ENCODE measurements at places on chromosomes 4 and X.

- DNase-seq, result peak; percentile 55
Measured at GRCh38 chr4:151772274-151772673, 11.5 kb upstream of the GATB start.

GRCh38 chrX:46325312-46325877, 219.8 kb downstream of the ZNF674 start:
- no peak for DNase-seq

- no peak for DNase-seq
Measured at GRCh38 chrX:128460835-128461234, 408.6 kb upstream of the ACTRT1 start.

DNA sequence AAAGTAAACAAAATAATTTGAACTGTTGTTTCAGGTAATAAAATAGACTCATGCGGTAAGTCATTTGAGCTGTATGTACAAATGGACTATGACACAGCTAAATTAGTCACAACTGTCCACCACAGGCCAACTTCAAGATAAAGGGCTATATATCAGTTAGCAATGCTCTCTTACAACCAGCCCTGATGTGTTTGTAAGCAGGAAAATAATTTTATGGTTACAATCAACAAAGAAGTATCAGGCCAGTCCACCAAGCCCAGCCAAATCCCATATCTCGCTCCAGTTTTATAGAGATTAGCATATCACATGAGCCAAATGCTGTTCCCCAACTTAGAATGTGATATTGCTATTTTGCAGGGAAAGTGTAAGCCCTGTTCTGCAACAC, 511 bp upstream of the DUSP21 start:
- DNase-seq, result no peak

DNA sequence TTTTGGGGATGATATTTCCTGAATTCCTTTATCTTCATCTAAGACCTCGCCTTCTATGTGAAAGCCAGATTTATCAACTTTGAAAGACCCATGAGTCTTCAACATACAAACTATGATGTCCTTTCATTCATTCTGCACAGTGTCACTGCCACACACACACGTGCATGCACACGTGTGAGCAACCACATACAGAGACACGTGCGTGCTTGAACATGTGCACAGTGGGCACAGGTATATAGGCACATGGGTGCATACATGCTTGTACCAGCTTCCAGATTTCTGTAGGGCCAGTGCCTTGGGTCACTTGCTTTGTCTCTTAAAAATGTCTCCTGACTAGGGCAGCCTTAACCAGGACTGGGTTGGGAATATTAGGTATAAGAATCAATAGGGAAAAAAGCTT, 49.1 kb upstream of the RBPJ start:
- no peak for DNase-seq

DNA sequence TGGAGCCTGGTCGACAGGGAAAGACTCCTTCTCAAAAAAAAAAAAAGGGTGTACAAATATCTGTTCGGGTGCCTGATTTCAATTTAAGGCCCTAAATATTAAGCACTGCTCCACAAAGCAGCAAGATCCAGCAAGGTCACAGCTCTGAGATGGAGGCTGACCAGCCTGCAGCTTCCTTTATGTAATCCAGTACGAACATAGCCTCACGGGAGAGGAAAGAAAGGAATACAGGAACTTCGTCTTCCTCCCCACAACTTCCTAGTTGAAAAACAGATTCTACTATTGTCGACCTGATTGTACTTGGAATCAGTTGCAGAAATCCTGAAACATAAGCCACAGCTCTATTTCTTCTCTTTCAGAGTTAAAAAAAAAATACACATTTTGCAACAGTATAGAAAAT, 53.5 kb upstream of the TBC1D9 start:
- DNase-seq, result no peak

DNA sequence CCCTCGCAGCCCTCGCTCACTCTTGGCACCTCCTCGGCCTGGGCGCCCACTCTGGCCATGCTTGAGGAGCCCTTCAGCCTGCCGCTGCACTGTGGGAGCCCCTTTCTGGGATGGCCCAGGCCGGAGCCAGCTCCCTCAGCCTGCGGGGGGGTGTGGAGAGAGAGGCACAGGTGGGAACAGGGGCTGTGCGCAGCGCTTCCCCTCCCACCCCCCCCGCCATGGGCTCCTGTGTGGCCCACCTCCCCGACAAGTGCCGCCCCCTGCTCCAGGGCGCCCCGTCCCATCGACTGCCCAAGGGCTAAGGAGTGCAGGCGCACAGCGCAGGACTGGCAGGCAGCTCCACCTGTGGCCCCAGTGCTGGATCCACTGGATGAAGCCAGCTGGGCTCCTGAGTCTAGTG, 220.2 kb downstream of the STPG2 start:
- DNase-seq, result no peak

DNA sequence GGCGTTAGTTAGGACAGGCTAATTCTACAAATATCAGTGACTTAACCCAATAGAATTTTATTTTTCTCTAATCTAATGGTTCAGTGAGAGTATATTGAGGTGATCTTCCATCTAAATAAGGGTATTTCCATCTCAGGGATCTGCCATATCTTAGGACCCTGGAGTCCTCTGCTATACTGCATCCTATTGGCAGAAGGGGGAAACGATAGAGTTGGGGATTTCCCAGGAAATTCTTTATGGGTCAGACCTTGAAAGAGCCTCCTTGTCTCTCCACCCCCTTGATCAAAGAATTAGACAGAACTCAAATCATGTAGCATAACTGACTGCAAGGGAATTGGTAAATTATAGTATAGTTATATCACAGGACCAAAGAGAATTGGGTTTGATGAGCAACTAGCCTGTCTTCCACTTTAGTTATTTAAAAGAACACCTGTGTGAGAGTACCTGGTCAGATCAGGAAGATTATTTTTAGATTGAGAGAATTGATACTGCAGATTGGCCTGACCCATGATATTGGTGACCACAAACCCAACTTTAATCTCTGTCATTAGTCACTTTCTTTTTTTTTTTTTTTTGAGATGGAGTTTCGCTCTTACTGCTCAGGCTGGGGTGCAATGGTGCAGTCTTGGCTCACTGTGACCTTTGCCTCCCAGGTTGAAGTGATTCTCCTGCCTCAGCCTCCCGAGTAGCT, 25.6 kb downstream of the SMARCA5 start:
- no peak for DNase-seq

GRCh38 chrX:151695583-151696340, 504 bp downstream of the PRRG3 start:
- DNase-seq, result no peak

- peak; percentile 23 for DNase-seq
Measured at GRCh38 chr4:40193016-40193571, 3.7 kb upstream of the RHOH start.

- DNase-seq, result no peak
Measured at GRCh38 chr4:155445306-155445705, 68.5 kb upstream of the MAP9 start.

DNA sequence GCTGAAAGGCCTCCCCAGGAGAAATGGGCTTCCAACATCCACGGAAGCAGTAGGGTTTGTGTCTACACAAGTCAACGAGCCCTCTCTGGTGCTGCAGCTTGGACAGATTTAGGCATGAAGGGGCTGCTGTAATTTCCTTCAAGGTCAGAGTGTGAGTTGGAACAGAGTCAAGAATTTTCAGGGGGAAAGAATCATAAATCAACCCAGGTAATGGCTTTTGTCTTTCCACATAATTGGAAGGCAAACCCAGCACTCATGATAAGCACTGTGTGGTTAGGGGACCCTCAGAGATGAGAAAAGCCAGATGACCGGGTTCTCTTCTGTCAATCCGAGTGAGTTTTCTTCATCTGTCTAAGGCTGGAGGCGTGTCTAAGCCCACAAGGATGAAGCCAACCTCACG, 78.6 kb upstream of the MXRA5 start:
- no peak for DNase-seq

DNA sequence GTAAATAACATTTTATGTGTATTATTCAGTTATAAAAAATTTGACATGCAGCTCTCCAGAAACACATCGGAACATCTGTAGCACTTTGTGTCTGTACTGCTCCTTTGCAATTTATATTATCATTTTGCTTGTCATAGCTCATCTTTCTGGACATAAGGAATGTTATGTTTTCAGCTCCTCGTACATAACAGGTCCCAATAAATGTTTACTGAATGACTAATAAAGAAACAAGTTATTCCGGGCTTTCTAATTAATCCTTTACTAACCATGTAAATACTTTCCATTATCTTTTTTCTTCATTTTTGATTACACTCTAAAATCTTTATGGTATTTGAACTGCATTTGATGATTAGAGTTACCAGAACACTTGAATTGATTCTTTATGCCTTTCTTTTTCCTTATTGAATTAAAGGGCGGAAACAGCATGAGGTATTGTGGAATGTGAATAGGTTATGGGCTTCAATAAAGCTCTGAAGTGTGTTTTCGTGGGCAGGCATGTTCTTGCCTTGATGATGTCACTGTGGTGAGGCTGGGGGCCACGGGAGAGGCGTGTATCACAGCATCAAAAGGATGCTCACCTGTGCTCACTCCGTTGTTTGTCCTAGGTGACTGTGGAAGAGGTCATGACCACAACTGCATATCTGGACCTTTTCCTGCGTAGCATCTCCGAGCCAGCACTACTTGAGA, 131.6 kb downstream of the GATB start:
- DNase-seq, result no peak

DNA sequence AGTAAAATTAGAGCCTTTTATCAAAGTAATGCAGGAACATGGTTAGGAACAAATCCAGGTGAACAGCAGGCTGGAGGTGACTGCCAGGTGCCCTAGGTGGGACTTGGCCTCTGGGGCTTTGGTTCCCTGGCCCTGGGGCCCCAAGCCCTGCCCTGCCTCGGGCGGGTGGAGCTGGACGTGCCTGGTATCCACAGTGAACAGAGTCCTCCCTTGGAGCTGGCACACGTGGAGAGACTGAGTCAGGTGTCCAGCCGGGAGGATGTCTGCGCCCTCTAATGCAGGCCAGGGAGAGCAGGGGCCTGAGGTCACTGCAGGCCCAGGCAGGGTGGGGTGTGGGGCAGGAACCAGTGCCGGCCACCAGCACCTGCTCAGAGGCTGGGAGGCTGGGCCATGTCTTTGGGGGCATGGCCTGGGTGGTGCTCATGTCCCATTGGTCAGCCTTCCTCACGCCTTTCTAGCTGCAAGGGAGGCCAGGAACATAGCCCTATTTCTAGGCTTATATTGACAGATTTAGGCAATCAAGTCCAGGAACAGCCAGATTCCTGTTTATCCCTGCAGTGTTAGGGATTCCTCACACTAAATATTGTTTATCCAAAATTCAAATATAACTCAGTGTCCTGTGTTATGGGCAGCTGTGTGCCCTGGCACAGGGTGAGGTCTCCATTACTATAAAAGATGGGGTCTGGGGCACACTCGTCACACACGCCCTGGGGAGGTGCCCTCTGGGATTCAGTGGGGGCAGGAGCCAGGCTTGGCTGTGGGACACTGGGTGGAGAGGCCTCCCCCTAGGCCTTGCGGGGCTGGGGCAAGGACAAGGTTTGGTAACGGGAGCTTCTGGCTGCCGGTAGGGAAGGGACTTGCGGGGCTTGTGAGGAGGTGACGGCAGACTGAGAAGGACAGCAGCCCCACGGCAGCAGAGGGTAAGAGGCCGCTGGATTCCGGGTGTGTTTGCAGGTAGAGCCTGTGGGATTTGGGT, 14.3 kb upstream of the NAT8L start:
- no peak for DNase-seq

DNA sequence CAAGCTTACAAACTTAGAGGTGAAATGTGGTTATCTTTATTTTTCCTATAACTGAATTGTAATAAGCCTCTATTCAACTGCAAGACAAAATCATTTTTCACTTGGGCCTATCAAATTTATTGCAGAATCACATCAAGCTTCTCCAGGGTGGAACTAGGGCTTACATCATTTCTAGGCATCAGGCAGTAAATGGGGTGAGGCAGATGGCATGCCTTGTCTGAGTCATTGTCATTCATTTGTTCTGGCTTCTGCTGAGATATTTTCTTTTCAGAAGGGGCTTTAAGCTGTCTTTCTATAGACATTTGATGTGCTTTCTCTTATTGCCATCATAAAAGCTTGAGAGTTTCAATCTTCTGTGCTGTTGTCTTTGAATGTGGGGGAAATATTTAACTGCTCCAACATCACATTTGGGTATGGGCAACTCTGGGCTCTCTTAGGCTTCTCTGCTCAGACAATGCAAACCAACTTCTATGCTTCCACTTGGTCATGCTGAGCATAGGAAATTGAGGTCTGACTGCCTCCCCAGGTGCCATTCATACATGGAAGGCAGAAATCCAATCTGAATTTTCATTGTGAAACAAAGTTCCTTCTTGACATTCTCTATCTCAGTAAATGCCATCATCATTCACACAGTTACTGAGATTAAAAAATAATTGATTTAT, 225.8 kb upstream of the GIMD1 start:
- no peak for DNase-seq

DNA sequence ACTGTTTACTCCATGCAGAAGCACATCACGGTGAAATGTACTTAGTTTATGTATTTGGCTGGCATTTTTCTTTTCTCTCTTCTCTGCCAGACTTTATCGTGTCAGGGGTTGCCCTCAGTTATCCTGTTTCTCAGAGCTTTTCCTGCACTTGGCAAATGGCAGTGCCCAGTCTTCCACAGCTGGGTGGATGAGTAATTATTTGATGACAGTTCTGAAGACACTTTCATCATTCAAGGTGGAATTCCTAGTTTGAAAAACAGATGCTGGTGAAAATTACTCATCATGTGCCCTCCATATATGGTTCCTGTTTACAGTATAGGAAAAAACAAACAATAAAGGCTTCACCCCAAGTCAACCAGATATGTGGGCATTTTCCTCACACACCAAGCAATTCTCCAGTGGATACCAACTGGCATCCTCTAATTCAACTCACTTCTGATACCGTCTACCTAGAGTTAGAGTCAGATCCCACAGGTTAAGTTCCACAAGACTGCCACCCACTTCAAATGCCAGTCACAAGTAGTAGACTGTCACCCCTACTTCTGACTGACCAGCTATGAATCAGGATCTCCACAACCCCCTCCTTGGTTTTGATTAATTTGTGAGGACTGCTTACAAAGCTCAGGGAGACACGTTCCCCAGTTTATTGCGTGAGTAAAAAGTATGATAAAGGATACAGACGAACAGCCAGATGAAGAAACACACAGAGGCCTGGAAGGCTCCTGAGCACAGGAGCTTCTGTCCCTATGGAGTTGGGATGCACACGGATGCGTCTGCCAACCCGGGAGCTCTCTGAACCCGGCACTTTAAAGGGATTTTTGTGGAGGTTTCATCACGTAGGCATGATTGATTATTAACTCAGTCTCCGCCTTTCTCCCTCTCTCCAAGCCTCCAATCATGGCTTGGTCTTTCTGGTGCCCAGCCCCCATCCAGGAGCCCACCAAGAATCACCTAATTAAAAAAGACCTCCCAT, 72.9 kb downstream of the CLDN34 start:
- DNase-seq, result no peak

- no peak for DNase-seq
Measured at GRCh38 chr4:7141151-7141834, 51.0 kb upstream of the SORCS2 start.

- no peak for DNase-seq
Measured at GRCh38 chr4:160709546-160709945, 1454.3 kb downstream of the FSTL5 start.

- no peak for DNase-seq
Measured at GRCh38 chr4:85039526-85039925, 73.0 kb upstream of the WDFY3 start.

Measured in G401 (cell line).